ENCODE measurements at places on chromosomes 12 and 14.
A peak's percentile ranks its signal among the peaks of the same experiment; 100 is the strongest.

GRCh38 chr12:79983492-79983891 is 48.6 kb upstream of the PPP1R12A start:
- peak; percentile 97 for DNase-seq

DNA sequence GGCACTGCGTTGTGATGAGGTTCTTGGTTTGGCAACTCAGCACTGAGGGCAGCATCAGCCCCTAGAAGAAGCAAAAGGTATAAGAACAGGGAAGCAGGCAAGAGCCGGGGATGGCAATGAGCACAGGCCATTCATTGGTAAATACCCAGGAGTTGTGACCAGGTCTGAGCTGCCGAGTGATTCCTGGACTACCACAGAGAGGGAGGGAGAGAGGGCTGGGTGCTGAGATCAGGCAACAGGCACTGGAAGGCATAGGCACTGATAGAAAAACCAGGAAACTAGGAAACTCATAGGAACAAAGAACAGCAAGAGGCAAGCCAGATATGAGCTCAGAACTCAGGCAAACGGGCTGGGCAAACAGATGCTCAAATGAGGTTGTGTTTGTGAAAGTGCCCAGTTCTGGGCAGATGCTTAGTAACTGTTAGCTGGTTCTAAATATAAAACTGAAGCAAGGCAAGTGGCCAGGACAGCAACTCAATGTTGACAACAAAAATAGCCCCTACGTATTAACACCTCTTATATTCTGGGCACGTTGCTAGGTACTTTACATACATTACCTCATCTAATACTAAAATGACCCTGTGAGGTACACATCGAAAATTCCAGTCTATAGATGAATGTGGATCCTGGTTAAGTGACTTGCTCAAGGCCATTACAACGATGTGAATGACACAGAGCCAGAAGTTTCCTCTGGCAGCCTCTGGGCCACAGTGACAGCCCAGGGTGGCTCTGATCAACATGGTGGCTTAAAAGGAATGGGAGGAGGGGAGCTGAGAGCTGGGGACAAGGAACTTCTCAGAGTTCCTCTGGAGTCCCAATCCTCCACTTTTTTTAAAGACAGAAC is 121.1 kb downstream of the PRMT8 start:
- no peak for DNase-seq

GRCh38 chr14:58238252-58239243 is 6.1 kb upstream of the PSMA3 start:
- no peak for DNase-seq

GRCh38 chr12:96237465-96238077 is 43.4 kb downstream of the ELK3 start:
- peak; percentile 79 for DNase-seq

DNA sequence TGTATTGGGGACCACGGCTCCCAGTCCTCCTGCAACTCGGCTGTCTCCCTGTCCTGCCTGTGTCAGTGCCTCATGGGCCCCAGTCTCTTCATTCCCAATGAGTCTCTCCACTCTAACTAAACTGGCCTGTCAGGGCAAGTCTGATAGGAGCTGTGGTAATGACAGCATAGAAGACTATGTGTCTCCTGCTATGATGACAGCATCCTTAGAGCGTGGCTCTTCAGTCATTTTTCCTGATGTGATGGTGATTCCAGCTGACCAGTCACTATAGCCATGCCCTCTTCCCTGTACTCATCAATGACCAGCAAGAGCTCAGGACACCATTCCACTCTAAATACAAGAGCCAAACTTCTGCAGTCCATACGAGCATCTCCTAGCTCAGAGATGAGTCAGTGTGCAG is 339.8 kb downstream of the PCNX1 start:
- DNase-seq: no peak

GRCh38 chr12:46752396-46752795 is 73.4 kb downstream of the SLC38A4 start:
- DNase-seq: no peak

- no peak for DNase-seq
Observed at GRCh38 chr14:22458737-22459136, 130.3 kb downstream of the DAD1 start.

GRCh38 chr12:109878749-109879148 is 1.6 kb downstream of the GLTP start:
- no peak for DNase-seq

All from NCI-H226 (cell line).